ENCODE measurements at places on chromosomes 1 and 21.

DNA sequence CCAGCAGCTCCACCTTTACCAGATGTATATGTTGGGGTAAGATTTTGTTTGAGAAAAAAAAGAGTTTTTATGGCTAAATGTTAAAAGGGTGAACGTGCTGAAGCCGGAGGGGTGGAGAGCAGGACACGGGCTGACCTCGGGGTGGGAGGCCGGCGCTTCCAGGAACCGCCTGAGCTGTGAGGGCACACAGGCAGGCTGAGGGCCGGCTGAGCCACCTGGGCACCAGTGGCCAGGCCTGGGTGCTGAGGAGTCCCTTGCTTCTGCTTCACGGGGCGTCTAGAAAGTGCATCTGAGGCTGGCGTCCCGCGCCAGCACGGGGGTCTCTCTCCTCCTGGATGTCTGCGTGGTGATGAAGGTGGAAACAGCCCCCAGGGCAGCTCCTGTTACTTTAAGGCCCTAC is 33.6 kb upstream of the ADARB1 start:
- ATAC-seq = no peak

- no peak for ATAC-seq
These were observed 244.7 kb downstream of the SIPA1L2 start for GRCh38 chr1:232385221-232385620.

DNA sequence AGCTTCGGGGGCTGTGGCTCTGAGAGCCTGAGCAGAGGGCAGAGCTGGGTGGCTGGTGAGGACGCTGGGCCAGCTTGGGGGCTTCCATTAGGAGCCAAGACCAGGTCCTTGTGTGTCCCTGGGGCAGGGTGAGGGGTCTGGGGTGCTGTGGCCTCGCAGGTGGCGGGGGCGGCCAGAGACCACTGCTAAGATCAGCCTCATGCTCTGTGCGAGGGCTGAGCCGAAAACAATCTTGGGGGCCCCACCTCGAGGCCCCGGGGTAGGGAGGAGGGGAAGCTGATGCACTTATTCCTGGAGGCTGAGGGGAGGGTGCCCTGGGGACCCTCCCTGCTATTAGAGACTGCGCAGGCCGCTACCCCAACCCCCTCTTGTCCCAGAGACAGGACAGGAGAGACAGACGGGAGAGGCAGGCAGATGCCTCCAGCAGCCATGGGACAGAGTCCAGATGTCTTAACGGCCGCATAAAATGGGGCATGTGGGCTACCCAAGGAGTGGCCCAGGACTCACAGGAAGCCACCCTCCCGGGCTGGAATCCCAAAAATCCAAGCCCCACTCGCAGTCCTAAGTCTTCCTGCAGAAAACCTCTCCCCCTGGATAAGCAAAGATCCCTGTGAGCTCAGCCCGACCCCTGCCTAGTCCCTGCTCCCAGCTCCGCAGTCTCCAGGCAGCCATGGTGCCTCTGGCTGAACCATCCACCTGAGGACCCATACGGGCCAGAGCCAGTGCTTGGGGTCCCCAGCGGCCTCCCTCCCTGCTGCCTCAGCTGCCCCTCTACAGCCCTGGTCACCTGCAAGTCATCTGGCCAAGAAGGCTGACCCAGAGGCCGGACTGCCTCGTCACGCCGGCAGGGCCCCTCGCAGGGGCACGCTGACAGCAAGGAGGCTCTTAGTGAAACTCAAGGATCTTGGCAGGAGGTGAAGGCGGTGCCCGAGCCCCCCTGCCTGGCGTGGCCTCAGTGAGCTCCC is 43.6 kb upstream of the COL18A1 start:
- ATAC-seq = no peak

GRCh38 chr1:169044296-169044695 is 62.2 kb upstream of the ATP1B1 start:
- ATAC-seq = peak; percentile 90

DNA sequence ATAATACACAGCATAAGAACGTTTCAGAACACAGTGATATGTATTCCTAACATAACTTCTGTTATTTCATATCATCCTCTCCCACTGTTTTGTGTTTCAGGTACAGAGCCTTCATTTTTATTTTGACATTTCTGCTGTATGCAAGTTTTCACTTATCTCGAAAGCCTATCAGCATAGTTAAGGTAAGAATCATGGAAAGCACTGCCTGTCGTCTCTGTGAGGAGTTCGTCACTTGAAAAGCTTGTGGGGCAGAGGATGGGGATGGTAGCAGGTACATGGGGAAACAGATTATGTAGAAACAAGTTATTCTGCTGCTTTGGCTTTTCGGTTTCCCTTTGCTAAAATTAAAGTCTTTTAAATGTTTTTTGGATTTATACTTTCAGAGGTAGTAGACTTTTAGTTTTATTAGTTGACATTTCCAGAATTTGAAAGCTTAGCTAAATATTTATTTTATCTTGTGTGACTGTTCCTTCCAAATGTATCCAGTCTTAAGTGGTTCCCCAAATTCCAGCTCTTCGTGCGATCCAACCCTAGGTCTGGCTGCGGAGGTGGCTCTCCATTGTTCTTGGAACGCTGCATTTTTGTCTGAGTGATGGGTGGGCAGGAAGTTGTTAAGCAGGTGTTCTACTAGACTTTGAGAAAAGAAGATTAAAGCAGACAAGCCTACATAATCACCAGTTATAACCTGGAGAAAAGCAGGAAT is 12.2 kb downstream of the SLC37A1 start:
- ATAC-seq = no peak

GRCh38 chr1:166875302-166875733 is 746 bp downstream of the TADA1 start:
- no peak for ATAC-seq

GRCh38 chr1:240831922-240832321 is 220.0 kb upstream of the GREM2 start:
- ATAC-seq = no peak

GRCh38 chr1:182256931-182257330 is 134.7 kb downstream of the GLUL start:
- ATAC-seq = no peak
